Kidney (tissue), 22 donors: ENCODE measurements at places on chromosomes 12 and 14. TPM values are rescaled to one million over a fixed set of nuclear protein-coding genes. Genes with fewer than 3 reads are reported as not detected.

WNK1 gene
- 40.2 TPM for polyA plus RNA-seq

KRT84 gene
- not detected for polyA plus RNA-seq

GEMIN2 gene
- polyA plus RNA-seq = 17.2 TPM

NINJ2 gene
- 0.69 TPM for polyA plus RNA-seq

CDKN3 gene
- 2.1 TPM for polyA plus RNA-seq

TAS2R7 gene
- polyA plus RNA-seq = not detected

KRT78 gene
- not detected for polyA plus RNA-seq

CLEC4A gene
- polyA plus RNA-seq = 2.4 TPM

EIF2B2 gene
- polyA plus RNA-seq = 60.6 TPM

IFT81 gene
- polyA plus RNA-seq = 6.5 TPM

DYRK2 gene
- 2.8 TPM for polyA plus RNA-seq

ATF7 gene
- polyA plus RNA-seq = 16.2 TPM

RNFT2 gene
- polyA plus RNA-seq = 4.3 TPM

PRICKLE1 gene
- 3.9 TPM for polyA plus RNA-seq
